Right lung (tissue), 10 donors: ENCODE measurements at places on chromosomes 4 and X. TPM values are rescaled to one million over a fixed set of nuclear protein-coding genes. Genes with fewer than 3 reads are reported as not detected.

The VAMP7 gene
- 31.0 TPM for polyA plus RNA-seq

- DNase-seq, result no peak
Measured at GRCh38 chr4:128768373-128768996, 41.0 kb upstream of the JADE1 start.

The ZNF711 gene
- 50.2 TPM for polyA plus RNA-seq

DNA sequence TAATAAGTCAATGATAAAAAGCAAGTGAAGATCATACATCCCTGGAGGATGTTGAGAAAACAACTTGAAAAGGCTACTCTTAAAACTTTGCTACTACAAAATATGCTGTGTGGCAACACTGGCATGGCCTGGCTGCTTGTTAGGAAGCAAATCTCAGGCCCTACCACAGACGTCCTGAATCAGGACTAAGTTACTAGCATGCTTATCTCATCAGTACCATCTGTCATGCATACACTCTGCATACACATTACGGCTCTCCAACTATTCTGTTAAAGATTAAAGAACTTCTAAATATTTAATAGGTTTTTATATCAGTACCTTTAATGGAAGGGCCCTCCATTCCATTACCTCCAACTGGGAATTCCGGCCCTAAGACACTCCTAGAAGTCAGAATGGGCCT is 8.2 kb downstream of the PAPSS1 start:
- no peak for DNase-seq

DNA sequence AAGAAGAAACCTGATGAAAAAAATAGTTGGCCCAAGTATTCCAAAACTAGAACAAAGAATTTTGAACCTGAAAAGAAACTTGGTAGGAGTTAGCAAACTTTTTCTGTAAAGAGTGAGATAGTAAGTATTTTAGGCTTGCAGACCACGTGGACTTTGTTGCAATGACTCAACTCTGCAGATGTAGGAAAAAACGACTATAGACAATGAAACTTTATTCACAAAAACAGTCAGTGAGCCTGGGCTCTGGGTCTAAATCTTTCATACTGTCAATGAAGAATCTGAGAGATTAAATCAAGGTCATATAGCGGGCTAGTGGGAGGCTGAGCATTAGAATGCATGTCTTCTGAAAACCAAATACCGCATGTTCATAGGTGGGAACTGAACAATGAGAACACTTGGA is 23.0 kb downstream of the SH3D19 start:
- DNase-seq, result no peak
